M059J (cell line): ENCODE measurements at places on chromosomes 6 and 20. TPM values are rescaled to one million over a fixed set of nuclear protein-coding genes. Genes with fewer than 3 reads are reported as not detected.

The TNF gene
- 0.47 and 0.62 TPM in 2 replicates for total RNA-seq

The PKHD1 gene
- 0.02 TPM in 1 of 2 replicates, not detected in the other for total RNA-seq

The C20orf204 gene
- 0.02 TPM in 2 replicates for total RNA-seq

The SMLR1 gene
- not detected in 2 replicates for total RNA-seq

The MAP3K5 gene
- total RNA-seq: 9.0 and 14.0 TPM in 2 replicates

The DAAM2 gene
- 0.39 and 1.3 TPM in 2 replicates for total RNA-seq

The CLPSL2 gene
- total RNA-seq: not detected in 2 replicates

The CLIC5 gene
- total RNA-seq: not detected in 2 replicates

The NEURL2 gene
- total RNA-seq: 3.1 and 6.0 TPM in 2 replicates

The HLA-E gene
- total RNA-seq: 643 and 778 TPM in 2 replicates

The PTCRA gene
- not detected in 2 replicates for total RNA-seq

The RIPOR2 gene
- total RNA-seq: 18.6 and 22.9 TPM in 2 replicates

The SLC22A16 gene
- 0.42 TPM in 1 of 2 replicates, not detected in the other for total RNA-seq

The CGAS gene
- 7.8 and 12.5 TPM in 2 replicates for total RNA-seq

The OOEP gene
- total RNA-seq: not detected in 2 replicates

The FAM83C gene
- 0.02 TPM in 1 of 2 replicates, not detected in the other for total RNA-seq

The EDN1 gene
- 12.5 and 16.4 TPM in 2 replicates for total RNA-seq

The BACH2 gene
- total RNA-seq: 0.17 TPM in 1 of 2 replicates, not detected in the other

The TPX2 gene
- 204 and 319 TPM in 2 replicates for total RNA-seq

The CDH4 gene
- total RNA-seq: 3.5 and 7.8 TPM in 2 replicates

The KCNK15 gene
- total RNA-seq: not detected in 2 replicates

The HELZ2 gene
- 88.7 and 205 TPM in 2 replicates for total RNA-seq

The FOXC1 gene
- 8.3 and 10.2 TPM in 2 replicates for total RNA-seq

The MUCL3 gene
- total RNA-seq: not detected in 2 replicates

The ENPP3 gene
- 0.02 and 0.54 TPM in 2 replicates for total RNA-seq

The PRDM1 gene
- total RNA-seq: 8.0 and 14.8 TPM in 2 replicates

The RBM24 gene
- 24.1 and 27.9 TPM in 2 replicates for total RNA-seq

The ZNF133 gene
- 23.8 and 31.5 TPM in 2 replicates for total RNA-seq

The MATN4 gene
- not detected in 2 replicates for total RNA-seq

The PKIB gene
- 4.2 and 4.4 TPM in 2 replicates for total RNA-seq

The SIRPB2 gene
- total RNA-seq: 0.07 TPM in 1 of 2 replicates, not detected in the other

The CD93 gene
- 0.96 and 1.5 TPM in 2 replicates for total RNA-seq

The BPIFB2 gene
- not detected in 2 replicates for total RNA-seq

The MYBL2 gene
- total RNA-seq: 51.2 and 69.4 TPM in 2 replicates

The TEAD3 gene
- total RNA-seq: 14.9 and 19.1 TPM in 2 replicates
